ENCODE measurements at places on chromosomes 5 and 9. TPM values are rescaled to one million over a fixed set of nuclear protein-coding genes. Genes with fewer than 3 reads are reported as not detected.

GRCh38 chr9:19156026-19156474, 28.8 kb upstream of the PLIN2 start:
- DNase-seq, result no peak

GRCh38 chr5:59767681-59768151, 125.8 kb downstream of the PDE4D start:
- DNase-seq, result no peak

Gene ARSI
- total RNA-seq, result 0.51 TPM

Gene IL5
- total RNA-seq, result not detected

Gene PPP2R2B
- 4.1 TPM for total RNA-seq

Gene GRXCR2
- not detected for total RNA-seq
